ENCODE measurements at places on chromosomes 12 and 14.
A peak's percentile ranks its signal among the peaks of the same experiment; 100 is the strongest.

DNA sequence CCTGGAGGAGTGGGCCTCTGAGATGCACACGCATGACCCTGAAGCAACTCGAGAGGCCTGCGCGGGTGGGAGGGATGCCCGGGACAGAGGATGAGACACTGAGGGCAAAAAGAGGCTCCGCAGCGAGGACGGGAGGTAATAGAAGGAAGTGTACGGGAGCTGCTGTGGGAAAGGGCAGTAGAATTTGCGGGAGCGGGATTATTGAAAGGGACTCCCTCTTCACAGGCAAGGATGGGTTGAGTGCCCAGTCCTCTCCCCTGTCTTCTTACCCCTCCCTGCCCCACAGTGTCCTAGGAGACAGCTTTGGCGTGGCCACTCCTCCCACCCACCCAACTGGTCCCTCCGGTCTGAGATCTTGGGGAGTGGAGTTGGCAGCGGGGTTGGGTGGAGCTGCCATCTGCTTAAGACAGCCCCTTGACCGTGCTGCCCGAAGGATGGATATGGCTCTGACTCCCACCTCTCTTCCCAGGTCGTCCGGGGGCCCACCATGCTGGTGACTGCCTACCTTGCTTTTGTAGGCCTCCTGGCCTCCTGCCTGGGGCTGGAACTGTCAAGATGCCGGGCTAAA, 15.7 kb upstream of the ESPL1 start:
- no peak for DNase-seq

GRCh38 chr12:19002216-19002615, 127.3 kb upstream of the PLEKHA5 start:
- no peak for DNase-seq

- no peak for DNase-seq
These were observed 87.1 kb upstream of the ATF1 start for GRCh38 chr12:50676756-50677155.

- DNase-seq, result no peak
These were observed 19.6 kb upstream of the HDAC7 start for GRCh38 chr12:47839214-47839876.

DNA sequence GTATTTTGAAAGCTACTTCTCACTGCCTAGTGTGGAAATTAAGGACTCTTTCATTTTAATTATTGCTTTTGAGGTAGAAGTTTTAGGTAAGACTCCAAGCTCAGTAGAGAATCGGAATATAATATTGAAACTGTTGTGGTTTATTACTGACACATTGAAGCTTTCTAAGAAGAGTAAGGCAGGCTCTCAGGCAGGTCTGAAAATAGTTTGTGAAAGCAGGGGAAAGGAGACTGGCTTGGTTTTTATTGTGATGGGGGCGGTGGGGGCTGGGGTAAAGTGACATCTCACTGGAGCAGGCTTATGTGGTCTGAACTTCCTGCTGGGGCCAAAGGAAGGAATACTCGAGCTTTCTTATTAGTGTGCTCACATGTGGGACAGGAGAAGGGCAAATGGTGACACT, 79.5 kb downstream of the OTOGL start:
- no peak for DNase-seq

GRCh38 chr12:92132288-92132687, 13.4 kb downstream of the BTG1 start:
- no peak for DNase-seq

- no peak for DNase-seq
These were observed 28.5 kb upstream of the PLEK2 start for GRCh38 chr14:67440513-67440912.

DNA sequence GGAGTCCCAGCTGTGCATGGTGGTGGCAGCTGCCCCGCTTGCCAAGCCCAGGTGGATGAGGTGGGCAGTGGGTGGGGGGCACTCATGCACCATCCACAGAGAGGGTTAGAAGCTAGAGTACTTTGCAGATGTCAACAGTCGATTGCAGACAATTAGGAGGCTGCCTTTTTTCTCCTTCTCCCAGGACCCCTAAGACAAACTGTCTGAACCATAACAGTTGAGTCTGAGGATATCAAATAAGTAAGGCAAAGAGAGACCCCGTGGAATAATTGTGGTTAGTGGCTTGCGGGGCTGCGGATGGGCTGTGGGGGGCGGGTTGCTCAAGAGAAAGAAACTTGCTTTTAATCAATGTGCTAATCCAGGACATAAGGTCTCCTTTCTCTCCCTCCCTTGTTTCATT, 926.2 kb downstream of the VRK1 start:
- no peak for DNase-seq

DNA sequence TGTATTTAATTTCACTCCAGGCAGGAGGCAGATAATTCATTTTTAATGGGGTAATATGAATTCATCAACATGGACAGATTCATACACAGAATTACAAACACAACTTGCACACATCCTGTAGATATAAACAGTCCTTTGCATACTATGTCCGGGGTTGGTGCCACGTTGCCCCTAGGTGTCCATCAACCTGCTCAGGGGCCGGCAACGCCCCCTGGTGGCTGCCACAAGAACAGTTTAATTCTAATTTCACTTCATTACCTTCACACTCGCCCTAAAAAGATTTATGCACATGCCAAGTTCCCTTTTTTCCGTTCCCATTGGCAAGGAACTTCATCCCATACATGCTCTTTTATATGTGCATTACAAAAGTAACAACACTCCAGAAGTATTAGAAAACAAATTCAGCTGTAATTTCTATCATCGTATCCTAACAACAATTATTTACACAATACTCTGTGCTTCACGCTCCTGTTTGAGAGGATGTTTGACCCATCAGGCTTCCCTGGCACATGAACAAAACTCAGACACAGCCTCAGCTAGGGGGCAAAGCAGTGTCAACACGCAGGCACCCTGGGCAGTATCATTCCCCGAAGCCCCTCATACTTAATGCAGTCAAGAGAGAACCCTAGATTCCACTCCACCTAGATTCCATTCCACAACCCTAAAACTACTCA, 15.5 kb downstream of the MANSC1 start:
- no peak for DNase-seq

DNA sequence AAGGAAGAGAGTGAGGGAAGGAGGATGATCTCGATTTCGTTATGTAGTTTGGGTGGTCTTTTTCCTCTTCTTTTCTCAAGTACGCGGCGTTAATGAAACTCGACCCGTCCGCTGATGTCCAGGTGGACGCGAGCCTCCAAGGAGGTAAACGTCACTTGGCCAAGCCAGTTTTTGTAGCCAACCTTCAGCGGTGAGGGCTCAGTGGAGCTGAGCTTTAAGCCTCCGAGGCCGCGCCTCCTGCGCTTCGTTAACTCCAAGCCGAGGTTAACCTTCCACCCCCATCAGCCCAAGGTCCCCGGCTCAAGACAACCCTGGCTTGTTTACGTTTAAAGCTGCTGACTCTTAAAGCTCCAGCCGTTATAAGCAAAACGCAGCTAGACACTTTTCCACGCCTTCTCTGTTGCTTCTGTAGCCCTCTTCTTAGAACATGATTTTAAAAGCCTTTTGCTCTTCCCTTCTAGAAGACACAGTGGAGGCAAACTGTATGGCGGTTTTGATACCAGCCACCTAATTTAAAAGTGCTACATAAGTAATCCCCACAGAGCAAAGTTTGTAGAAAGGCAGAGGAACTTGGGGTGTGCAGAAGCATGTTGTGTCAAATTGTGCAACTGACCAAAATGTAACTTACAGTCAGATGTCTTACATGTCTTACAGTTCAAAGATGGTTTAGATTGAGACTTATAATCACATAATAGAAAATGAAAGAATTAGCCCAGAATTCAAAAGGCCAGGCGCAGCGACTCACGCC, 923 bp upstream of the ITPR2 start:
- peak; percentile 70 for DNase-seq

GRCh38 chr14:68702135-68702534, 90.7 kb downstream of the ZFP36L1 start:
- no peak for DNase-seq

GRCh38 chr14:50210074-50210473, 21.3 kb downstream of the SOS2 start:
- no peak for DNase-seq

DNA sequence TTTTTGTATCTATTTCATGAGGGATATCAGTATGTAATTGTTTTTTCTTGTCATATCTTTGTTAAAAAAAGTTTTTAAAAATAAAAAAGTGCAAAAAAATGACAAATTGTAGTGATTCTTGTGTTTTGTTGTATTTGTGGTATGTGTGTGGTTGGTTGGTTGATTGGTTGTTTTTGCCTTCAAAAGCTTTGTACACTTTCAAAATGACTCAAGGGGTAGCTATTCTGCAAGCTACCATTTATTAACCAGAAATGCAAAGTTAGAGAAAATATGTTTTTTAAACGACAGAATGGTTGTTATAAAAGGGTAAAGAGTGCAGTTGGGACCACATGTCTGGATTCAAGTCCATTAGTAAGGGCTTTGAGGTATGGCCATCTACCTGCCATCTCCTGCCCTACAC, 119.3 kb downstream of the SLC35F4 start:
- no peak for DNase-seq

GRCh38 chr14:41377932-41378331, 228.7 kb upstream of the LRFN5 start:
- DNase-seq, result no peak

GRCh38 chr12:58253663-58254062, 312.3 kb downstream of the ATP23 start:
- DNase-seq, result peak; percentile 66

DNA sequence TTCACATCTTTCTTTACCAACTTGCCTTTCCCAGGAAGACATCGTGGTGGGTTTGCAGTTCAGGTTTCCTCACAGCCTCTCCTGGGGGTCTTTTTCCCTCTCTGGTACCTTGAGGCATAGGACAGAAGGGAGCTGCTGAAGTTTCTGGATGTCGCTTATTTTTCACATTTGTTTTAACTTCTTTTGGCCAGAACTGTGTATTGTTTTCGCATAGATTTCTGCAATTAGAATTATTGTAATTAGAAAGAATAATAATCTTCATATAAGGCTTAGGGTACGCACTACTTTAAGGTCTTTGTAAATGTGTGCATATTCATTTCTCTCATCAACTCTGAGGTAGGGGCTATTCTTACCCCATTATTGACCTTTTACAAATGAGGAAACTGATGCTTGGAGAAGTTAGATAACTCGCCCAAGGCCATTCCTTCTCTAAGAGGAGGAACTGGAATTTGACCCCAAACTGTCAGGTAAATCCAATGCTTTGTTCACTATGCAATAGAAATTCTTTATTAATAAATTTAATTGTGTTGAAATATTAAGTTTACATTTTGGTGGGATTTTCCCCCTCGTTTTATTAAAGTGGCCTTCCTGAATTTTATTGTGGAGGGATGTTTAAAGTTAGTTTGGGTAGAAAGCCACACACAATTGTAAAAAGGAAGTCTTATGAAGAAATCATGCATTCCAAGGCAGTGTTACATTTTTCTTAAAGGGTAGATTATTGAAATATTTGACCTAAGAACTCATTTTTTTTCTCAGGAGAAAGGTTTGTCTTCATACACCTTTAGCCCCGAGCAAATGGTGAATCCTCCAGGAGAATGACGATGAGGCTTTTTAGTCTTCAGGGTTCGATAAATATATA, 12.1 kb upstream of the SLC38A2 start:
- no peak for DNase-seq

DNA sequence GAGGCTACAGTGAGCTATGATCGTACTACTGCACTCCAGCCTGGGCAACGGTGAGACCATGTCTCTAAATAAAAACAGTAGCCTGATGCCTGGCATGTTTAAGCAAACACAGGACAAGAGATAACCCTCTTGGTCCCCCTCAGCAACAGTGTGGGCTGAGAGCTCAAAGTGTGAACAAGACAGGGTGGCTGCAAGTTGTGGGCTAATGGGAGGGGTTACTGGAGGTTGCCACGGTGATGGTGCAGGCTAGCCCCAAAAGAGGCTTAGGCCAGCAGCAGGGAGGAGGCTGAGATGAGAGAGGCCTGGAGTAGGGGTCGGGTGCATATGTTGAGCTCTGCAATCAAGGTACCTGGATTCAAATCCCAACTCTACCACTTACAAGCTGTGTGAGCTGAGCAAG, 3.4 kb upstream of the LGMN start:
- DNase-seq, result no peak

DNA sequence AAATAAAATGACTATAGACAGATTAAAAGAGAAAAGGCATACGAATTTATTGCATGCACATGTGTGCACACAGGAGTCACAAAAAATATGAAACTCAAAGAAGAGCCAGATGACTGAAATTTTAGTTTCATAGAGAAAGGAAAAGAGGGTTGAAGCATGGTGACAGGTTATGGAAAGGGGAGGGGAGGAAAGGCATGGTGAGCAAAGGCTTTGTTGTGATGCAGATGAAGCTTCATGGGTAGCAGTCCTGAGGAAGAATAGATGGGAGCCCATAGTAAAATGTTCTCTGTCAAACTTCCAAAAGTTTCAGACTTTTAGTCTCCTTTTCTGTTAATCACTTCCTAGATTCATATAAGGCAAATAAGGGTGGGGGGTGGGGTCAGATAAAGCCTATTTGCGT, 612.7 kb upstream of the ATP2B1 start:
- no peak for DNase-seq

- DNase-seq, result no peak
These were observed 89.7 kb upstream of the CPM start for GRCh38 chr12:69022674-69023073.

DNA sequence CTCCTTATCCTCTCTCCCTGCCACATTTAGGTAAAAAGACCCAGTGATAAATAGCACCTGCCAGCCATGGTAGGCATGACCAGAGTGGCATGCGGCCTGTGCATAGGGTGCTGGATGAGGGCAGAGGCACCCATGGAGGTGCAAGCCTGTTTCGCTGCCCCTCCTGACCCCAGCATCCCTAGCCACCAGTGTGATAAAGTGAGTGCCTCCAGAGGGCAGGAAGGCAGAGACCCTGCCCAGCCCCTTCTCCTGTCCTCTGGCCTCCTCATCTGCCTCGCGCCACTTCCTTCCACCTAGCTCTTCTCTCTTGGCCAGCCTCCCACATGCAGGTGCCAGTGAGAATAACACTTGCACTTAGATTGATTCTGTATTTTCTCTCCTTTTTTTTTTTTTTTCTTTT, 108.3 kb upstream of the FUT8 start:
- no peak for DNase-seq

DNA sequence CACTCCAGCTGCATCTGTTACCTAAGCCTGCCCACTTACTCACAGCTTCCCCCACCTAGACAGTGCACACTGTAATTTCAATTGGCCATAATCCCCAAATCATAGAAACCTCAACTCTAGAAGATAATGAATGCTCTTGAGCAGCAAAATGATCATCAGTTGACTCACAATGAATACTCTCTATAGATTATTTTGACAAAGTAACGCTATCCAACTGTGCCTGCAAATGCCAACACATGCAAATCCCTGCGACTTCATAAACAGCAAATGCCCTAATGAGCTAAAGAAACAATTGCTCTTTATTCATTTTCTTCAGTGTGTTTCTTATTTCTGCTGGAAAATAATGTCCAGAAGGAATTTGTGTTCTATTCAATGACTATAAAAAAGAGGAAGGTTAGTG, 319.5 kb downstream of the PAWR start:
- DNase-seq, result no peak

DNA sequence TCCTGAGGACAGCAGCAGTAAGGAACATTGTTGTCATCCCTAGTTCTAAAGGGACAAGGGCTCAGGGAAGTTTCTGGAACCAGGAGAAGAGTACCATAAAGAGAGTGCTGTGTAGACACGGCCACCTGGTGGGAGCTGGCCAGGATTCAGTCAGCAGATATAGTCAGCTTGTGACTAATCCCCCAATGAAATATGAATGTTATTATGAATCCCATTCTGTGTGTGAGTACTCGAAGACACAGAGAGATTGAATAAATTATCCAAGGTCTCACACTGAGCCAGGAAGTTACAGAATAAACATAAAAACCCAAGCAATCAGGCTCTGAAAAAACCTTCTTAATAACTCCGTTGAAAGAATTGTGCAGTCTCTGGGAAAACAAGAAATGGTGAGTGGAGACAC, 1359.5 kb downstream of the AACS start:
- DNase-seq, result no peak

GRCh38 chr14:59336706-59337105, 128.5 kb downstream of the GPR135 start:
- no peak for DNase-seq

Measured in foreskin fibroblast (primary cell).